ENCODE measurements at places on chromosomes 3 and 15.

DNA sequence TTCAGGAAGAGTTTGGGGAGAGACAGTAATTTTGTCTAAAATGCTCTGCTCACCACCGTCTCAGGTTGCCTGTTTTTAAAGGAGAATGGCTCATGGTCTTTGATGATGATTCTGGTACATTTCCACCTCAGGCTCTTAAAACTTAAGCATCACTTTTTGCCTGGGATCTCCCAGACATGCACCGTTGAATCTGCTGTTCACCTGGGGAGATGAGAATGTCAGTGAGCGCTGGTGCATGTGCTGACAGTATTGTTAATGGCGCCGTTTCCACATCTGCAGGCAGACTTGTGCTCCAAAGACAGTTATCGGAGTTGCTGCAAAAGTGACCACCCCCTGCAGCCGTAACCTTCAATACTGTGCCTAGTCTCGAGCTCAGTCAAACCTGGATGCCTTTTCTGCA is 219.0 kb upstream of the TPM1 start:
- DNase-seq, result no peak

DNA sequence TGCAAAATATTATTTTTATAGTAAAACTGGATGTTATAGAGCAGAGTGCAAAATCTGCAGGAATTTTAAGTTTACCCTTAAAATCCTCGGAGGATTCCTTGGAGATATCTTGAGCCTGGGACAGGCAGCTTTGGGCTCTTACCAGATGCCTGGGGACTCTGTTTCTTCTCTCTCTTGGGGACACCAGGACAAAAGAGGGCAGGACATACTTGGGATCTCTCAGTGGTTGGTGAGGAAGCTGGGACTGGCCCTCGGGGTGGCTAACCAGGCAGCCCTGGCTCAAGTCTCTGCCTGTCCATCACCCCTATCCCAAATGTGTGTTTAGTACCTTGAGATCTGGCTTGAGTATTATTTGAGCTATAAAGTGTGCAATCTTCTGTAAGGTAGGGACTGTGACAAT is 38.6 kb downstream of the TKT start:
- no peak for DNase-seq

GRCh38 chr15:64247535-64247905 is 84.7 kb upstream of the PPIB start:
- no peak for DNase-seq

GRCh38 chr3:4824926-4825325 is 154.3 kb upstream of the BHLHE40 start:
- DNase-seq, result peak; percentile 90

- DNase-seq, result no peak
Measured at GRCh38 chr15:64774629-64775493, 528 bp downstream of the RBPMS2 start.

DNA sequence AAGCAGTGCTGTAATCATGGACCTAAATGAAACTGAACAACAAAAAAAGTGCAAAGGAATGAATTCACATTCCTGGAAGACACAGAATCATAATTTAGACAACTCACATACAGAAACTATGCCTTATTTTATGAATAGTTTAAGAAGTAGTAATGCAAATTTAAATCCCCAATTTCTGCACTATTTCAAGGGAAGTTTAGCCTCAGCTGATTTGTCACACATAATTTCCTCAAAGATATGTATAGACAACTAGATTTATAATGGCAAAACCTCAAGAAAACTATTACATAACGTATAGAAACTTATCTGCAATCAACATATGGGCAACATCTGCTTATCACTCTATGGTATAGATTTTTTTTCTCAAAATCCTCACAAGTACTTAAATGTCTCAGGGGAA is 7.8 kb upstream of the PTX3 start:
- DNase-seq, result no peak

- no peak for DNase-seq
Measured at GRCh38 chr3:147701195-147701594, 292.0 kb downstream of the ZIC1 start.

GRCh38 chr15:31098491-31098917 is 3.0 kb downstream of the TRPM1 start:
- DNase-seq, result no peak

DNA sequence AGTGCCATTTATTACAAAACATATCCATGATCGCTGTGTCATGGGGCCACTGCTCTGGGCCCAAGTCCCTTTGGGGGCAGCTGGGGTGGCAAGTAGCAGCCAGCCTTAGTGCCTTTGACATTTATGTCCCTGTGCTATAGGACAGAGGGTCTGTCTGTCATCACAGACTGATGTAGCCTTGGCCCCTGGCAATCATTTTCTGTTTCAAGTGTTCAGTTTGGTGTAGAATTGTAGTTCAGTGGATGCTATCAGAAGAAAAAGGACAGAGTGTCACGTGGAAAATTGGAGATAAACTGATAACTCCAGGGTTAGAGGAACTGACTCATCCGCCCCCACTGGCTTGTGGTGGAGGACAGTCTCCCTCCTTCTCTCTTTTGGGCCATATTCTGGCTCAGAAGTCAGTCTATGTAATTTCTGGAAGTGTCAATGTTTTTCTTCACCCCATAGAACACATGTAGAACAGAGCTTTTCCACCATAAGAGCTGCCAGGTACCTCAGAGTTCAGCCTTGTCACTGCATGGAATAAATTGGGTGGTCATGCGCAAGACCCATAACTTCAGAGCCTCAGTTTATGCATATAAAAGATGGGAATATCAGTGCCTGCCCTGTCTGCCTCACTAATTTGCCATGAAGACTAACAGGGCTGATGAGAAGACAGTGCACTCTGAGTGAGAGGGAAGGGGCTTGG is 4.5 kb upstream of the MRPS22 start:
- no peak for DNase-seq

DNA sequence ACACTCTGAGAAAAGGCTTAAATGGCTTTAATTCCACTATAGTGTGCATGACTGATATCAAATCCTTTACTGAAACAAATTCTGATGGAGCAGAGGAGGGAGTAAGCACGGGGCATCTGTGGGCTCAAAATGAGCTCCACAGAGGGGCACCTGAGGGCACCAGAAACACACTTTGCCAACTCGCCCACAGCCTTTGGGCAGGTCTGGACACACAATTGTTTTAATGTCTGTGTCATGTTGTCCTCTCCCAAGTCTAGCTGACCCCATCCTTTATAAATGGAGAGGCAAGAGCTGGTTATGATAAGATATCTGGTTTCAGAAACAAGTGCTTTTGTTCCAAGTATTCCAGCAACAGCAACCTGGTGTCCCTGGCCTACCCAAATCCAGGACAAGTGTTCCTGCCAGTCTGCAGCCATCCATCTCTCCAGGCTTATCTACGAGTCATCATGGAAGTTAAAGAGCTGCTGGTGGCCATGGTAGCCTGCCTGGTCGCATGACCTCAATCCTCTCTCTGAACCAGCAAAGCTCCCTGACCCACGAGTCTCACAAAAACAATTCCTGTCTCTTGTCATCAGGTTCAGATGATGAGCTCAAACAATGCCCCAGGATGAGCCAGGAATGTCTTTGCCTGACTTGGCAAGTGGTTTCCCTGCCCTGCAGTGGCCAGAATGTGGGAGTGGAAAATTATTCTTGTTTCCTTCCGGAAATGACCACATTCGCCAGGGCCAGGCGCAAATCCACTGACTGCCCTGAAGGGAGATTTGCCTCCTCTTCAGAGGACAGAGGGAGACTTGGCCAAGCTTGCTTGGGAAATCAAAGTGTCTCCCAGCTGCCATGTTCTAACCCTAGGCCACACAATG is 64.4 kb upstream of the TPM1 start:
- DNase-seq, result peak; percentile 84

- peak; percentile 91 for DNase-seq
Measured at GRCh38 chr3:59862686-59863085, 812.9 kb upstream of the CFAP20DC start.

- DNase-seq, result no peak
Measured at GRCh38 chr3:62414786-62415185, 41.4 kb upstream of the FEZF2 start.

GRCh38 chr3:38521391-38521987 is 25.3 kb downstream of the EXOG start:
- DNase-seq, result peak; percentile 70

DNA sequence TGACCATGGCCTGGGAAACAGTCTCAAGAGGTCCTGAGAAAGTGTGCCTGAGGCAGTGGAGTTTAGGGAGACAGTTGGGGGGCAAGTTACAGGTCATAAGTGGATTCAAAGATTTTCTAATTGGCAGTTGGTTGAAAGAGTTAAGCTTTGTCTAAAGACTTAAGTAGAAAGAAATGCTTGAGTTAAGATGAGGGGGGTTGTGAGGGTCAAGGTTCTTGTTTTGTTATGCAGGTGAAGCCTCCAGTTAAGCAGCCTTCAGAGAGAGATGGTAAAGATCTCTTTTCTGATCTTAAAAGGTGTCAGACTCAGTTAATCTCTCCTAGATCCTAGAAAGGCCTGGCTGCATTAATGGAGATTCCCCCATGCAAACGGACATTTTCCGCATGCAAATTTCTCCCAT is 356.3 kb upstream of the C2CD4B start:
- no peak for DNase-seq

- DNase-seq, result no peak
Measured at GRCh38 chr3:184308744-184309143, 5.7 kb upstream of the EIF4G1 start.

GRCh38 chr3:160139291-160139690 is 85.9 kb upstream of the C3orf80 start:
- DNase-seq, result no peak

GRCh38 chr3:28907616-28908015 is 373.3 kb upstream of the RBMS3 start:
- no peak for DNase-seq

- DNase-seq, result peak; percentile 14
Measured at GRCh38 chr15:81336568-81336967, 12.6 kb upstream of the STARD5 start.

- DNase-seq, result no peak
Measured at GRCh38 chr15:69664572-69665571, 212.3 kb downstream of the RPLP1 start.

DNA sequence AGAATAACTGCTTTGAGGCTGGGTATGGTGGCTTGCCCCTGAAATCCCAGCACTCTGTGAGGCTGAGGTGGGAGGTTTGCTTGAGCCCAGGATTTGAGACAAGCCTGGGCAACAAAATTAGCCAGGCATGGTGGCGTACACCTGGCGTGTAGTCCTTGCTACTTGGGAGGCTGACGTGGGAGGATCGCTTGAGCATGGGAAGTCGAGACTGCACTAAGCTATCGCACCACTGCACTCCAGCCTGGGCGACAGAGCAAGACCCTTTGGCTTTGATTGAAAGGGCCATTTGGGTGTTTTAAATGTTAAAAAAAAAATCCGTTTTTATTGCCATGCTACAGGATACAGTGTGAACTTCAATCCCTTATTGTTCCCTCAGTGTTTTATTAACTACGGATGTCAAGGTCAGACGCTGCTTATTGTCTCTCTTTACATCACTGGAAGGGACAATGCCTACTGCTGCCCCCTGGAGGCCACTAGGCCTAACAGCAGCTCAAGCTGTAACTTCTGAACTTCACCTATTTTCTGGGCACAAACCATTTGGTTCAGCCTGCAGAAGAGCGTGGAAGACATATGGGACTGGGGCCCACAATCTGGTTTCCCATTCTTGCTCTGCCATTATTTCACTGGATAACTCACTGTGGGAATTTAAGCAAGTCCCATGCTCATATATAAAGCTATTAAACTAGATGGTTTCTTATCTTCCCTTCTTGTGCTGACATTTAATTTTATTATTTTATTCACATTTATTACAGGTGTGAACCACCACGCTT is 15.3 kb upstream of the IREB2 start:
- peak; percentile 55 for DNase-seq

- DNase-seq, result no peak
Measured at GRCh38 chr3:93867425-93867824, 106.3 kb downstream of the PROS1 start.

DNA sequence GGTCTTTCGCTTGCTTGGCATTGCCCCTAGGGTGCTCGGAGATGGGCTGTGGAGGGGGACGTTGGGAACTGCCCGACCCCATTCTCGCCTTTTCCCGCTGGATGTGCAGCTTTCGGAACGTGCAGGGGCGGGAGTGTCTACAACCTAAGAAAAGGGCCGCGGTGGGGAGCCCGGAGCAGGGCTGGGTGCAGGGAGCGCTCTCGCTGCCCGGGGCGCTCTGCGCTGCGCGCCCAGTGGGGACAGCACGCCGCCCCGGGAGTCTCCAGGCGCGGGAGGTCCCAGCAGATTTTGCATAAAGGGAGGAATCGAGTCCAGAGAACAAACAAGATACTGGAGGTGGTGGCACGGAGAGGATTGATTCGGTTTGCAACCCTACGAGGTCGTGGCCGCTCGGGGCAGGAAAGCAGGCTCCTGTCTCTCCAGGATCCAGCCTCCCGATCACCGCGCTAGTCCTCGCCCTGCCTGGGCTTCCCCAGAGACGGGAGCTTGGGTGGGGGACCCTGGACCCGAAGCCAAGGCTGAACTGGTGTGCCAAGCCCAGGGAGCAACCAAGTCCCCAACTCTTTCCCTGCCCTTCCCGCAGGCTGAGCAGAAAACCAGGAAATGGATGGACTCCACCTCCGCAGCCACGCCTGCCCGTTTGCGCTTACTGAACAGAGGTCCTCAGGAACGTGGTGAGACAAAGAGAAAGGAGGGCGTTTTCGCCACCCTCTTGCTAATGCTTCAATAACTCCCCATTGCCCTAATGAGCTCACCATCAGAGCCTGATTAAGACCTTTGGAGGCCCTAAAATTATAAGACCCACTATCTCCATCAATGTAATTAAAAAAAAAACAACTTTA is 59.7 kb downstream of the NOX5 start:
- DNase-seq, result peak; percentile 26

DNA sequence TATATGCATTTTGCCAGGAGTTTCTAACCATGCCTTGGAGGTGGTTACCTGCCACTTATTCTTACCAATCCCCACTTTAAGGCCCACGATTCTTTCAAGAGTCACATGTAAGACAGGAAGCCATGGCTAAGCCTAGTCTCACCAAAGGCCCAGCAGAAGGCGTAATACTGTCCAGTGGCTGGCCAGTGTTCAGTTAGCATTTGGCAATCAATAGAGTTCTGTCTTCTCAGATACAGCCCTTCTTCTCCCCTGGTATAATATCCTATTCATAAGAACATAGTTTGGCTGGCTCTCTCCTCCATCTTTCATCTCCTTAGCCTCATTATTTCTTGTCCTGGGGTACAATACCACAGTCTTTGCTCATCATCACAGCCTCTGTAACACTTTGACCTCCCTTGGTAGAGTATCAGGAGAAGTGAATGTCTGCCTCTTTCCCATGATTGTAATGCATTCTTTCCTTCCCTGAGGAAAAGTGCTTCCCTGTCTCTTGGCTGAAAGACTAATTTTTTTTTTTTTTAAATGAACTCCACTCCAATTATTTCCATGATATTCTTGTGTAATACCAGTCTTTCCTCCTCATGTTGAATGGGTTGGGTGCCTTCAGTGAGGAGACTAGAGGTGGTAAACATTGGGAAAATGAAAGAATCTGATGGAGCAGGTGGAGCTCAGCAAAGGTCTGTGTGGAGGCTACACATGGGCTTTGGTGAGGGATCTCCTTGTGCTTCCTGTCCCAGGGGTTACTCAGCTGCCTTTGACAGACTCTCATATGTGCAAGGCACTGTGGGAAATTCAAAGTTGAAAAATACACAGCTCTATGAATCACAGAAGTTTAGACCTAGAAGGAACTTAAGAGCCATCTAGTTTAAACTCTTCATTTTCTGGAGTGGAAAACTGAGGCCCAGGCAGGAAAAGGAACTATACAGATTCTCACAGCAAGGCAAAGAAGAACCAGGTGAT is 218.2 kb downstream of the P3H2 start:
- DNase-seq, result peak; percentile 48

Measured in HT1080 (cell line).